ENCODE measurements at places on chromosomes 11 and 22.

GRCh38 chr11:72735495-72736027, 16.6 kb downstream of the ARAP1 start:
- DNase-seq: no peak

DNA sequence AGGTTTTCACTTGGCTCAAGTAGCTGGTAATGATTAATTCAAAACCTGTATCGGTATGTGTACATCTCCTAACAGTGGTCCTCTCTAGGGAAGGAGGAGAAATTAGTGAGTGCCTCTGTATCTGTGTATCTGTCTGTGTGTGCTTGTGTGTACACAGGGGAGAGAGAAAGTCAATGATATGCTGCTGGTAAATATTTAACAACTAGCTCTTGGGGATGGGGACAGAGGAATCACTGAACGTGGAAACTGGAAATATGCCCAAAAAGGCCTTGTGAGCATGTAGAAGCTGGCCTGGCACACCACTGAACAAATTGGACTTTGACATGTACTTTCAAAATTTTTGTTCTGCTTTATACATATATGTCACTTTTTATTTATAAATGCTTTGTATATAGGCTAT, 214.0 kb upstream of the SYN3 start:
- no peak for DNase-seq

- no peak for DNase-seq
Measured at GRCh38 chr11:119091178-119091577, 6.5 kb downstream of the HMBS start.

- no peak for DNase-seq
Measured at GRCh38 chr11:70482529-70482917, 84.2 kb downstream of the CTTN start.

GRCh38 chr11:4983841-4984240, 10.8 kb upstream of the OR51L1 start:
- DNase-seq: no peak
